Panc1 (cell line): ENCODE measurements at places on chromosomes 5 and 9. TPM values are rescaled to one million over a fixed set of nuclear protein-coding genes. Genes with fewer than 3 reads are reported as not detected.

The DEPDC1B gene
- 22.2 TPM for total RNA-seq

DNA sequence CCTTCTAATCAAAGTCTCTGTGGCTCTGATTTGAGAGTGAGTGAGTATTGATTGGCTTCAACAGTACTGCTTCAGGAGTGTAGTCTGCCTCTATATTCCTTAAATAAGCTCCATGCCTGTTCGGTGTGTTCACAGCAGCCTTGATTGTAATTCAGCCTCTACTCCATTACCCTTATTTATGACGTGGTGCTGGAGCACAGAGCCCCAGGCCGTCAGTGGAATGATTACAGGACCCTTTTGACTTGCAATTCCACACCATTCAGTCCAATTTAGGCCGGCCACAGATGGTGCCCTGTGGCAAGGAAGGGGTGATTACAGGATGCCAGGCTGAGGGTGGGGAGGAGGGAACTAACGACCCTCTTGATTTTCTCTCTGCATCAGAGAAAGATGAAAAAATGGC is 110.3 kb downstream of the ASTN2 start:
- no peak for DNase-seq

GRCh38 chr9:761176-761792 is 80.2 kb upstream of the DMRT1 start:
- DNase-seq: no peak

GRCh38 chr9:17081351-17081750 is 53.5 kb upstream of the CNTLN start:
- no peak for DNase-seq

DNA sequence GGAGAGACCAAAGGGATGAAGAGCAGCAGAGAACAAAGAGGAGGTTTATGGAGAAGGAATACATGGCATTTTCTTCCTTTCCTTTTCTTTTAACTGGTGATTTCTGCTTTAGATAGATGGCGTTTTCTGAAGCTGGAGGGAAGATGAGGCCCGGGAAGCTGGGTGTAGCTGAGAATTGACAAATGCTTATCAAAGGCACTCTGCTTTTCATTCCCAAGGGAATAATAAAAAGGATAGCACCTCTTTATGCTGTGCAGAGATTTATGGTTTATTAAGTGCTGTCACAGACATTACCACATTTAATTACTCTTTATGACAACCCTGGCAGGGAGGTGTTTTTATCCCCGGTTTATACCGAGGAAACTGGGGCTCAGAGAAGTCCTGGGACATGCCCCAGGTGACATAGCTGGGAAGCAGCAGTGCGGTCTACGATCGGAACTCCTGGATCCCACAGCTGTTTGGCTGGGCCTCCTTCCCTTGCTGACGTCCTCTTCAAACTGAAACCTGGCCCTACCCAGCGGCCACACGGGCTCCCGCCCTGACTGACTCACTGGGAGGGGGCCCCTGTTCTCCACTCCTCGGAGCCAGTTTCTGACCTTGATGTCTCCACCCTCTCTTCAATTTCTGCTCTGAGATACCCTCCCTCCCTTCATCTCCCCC is 8.2 kb upstream of the EPB41L4B start:
- DNase-seq: no peak

DNA sequence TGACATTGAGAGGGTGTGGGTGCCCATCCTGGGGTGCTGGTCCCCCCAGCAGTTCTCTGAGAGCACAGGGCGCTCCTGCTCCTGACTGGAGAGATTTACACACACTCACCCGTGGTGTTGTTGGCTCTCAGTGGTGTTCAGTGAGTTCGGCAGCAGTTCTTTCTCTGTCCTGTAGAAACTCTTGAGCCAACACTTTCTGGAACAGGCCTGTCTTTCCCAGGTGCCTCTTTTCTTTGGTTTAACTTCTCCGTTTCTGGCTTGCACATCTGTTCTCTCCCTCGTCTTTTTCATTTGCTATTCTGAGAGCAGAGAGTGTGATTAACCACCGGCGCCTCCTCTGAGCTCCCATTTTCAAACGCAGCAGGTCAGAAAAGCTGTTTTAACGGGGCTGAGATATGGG is 284.5 kb downstream of the IRX2 start:
- DNase-seq: no peak
